Caco-2 (cell line): ENCODE measurements at places on chromosomes 3 and 15. TPM values are rescaled to one million over a fixed set of nuclear protein-coding genes. Genes with fewer than 3 reads are reported as not detected.

DNA sequence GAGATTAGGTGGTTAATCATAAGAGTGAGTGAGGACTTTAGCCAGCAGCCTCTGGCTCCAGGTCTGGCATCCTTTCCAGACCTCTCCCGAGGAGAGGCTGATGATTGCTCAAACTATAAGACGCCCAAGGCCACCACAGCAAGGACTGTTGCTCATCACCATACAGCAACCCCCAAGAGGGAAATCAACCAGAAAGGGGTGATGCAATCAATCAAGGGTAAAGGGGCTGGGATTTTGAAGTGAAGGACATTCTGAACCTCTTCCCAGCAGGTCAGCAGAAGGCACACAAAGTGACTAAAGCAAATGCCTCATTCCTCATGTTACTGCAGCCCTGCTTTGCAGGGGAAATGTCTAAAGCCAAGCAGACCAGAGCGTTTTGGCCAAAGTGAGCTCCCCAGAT lies 247.3 kb upstream of the IGF1R start:
- DNase-seq, result no peak
- H3K27ac ChIP-seq, result no peak overlapping the region
- no peaks in the 10 kb centered on the region for H3K4me1 ChIP-seq
- H3K4me3 ChIP-seq, result no peak overlapping the region
- no peaks in the 10 kb centered on the region for H3K36me3 ChIP-seq
- no peaks in the 10 kb centered on the region for H3K27me3 ChIP-seq

GRCh38 chr15:76057332-76058000 lies 2.3 kb upstream of the TMEM266 start:
- H3K4me1 ChIP-seq, result peaks cover 4% of the 10 kb centered on the region; the same call in 1 of the 2 replicates
- no peaks in the 10 kb centered on the region for H3K36me3 ChIP-seq

Gene MYEF2
- total RNA-seq, result 33.4 and 37.3 TPM in 2 replicates

GRCh38 chr3:139198929-139199328 lies 144.9 kb upstream of the MRPS22 start:
- H3K36me3 ChIP-seq, result no peaks in the 10 kb centered on the region
- no peak overlapping the region for H3K27ac ChIP-seq
- H3K4me1 ChIP-seq, result no peaks in the 10 kb centered on the region
- H3K4me3 ChIP-seq, result no peak overlapping the region
- H3K27me3 ChIP-seq, result no peaks in the 10 kb centered on the region

DNA sequence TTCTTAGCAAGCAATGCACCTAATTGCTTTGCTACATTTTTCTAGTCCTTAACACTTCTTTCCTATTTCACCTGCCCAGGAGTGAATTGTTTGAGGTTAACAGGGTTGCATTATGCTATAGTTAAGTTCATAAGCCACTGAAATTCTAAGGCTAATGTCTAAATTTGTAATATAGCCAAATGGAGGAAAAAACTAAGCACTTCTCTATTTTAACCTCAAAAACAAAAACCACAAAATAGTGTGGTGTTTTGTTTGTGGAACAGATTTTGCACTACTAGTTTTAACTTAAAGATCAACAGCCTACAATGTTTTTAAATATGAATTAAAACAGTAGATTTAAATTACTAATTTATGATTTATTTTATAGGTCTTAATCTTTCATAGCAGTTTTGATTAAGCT lies 5.5 kb downstream of the ATOSA start:
- no peak overlapping the region for H3K4me3 ChIP-seq
- H3K36me3 ChIP-seq, result no peaks in the 10 kb centered on the region; the same call in 1 of the 2 replicates
- no peak overlapping the region for H3K27ac ChIP-seq

Gene UROC1
- not detected in 2 replicates for total RNA-seq

GRCh38 chr3:186713499-186713898 lies 3.7 kb upstream of the KNG1 start:
- H3K36me3 ChIP-seq, result no peaks in the 10 kb centered on the region
- no peaks in the 10 kb centered on the region for H3K27me3 ChIP-seq
- no peak overlapping the region for H3K4me3 ChIP-seq
- H3K27ac ChIP-seq, result no peak overlapping the region

Gene ACKR4
- not detected in 2 replicates for total RNA-seq
